ENCODE measurements at places on chromosomes 1 and 21. TPM values are rescaled to one million over a fixed set of nuclear protein-coding genes. Genes with fewer than 3 reads are reported as not detected.

GRCh38 chr1:228706305-228706704, 29.0 kb upstream of the RHOU start:
- no peak for DNase-seq

DNA sequence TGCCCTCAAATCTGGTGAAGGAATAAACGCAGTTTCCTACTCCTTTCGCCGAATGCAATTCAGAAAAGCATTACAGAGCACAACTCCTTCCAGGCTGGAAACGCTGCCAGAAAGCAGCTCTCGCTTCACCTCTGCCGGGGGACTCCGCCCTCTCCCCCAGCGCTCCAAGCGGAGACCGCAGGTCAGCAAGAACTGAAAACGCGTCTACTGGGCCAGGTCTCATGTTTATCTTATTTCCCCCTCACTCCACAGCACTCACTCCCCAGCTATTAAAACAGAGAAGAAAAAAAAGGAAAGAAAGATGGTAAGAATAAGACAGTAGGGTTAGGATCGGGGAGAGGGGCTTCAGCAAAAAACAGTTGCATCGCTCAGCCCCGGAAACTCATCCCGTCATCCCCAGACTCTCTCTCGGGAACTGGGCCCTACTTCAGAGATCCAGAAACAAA, 833 bp upstream of the RCOR3 start:
- peak; percentile 87 for DNase-seq

DNA sequence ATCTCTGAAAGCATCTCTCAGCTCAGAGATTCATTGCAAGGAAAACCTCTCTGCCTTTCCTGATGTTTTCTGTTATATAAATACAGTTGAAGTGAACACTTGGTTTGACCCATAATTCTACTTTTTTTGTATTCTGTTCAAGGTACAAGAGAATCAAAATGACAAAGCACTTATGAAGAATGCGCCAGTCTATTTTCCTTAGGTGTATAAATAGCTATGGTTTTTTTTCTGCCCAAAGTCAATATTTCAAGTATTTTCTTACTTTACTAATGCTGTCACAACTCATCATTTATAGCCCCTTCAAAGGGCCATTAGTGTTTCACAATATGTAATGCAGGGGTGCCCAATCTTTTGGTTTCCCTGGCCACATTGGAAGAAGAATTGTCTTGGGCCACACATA, 142.5 kb upstream of the C1orf105 start:
- DNase-seq, result no peak

DNA sequence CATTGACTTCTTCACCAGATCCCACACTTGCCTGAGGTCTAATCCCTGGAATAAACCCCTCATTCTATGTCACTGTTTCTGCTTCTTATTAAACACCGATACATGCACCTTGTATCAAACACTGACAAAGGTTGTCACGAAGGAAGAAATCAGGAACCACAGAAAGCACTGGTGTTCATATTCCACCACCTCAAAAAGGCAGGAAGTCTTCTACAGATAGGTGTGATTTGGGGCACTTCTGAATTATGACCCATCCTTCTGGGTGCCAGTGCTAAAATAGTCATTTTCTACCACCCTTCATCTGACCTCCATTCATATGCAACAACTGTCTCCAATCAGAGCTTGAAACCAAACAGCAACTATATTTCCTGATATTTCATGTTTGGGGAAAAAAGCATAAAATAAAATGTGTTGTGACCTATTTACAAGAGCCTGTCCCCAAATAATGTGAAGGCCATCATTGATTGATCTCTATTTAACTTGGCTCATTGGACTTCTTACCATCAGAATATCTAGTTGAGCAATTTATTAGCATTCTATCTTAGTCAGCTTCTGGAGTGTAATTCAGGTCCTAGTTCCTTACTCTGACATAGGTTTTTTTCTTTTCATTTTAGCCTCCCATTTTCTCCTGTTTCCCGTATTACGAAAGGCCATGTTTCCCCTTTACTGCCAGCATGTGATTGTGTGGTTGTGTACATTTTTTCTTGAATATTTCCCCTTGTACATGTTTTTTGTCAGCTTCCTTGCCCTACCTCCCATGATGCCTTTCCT, 43.1 kb downstream of the DUSP10 start:
- no peak for DNase-seq

DNA sequence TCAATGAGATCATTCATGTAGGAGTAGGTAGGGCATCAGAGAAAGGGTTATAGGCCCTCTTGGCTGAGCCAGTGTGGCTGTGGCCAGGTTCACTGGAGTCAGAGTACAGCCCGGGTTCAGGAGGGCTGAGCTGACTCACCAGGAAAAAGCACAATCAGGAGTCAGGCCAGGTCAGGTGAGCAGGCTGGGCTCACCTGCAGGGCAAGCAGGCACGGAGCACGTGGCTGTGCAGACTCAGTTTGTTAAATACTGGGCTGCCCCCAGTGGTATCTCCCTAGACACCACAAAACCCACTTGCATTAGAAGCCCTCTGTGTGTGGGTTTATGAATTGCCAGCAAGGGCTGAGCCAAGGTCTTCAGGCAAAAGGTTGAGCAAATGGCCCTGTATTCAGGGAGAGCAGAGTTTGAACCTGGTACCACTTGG, 122.1 kb upstream of the SERBP1 start:
- no peak for DNase-seq

DNA sequence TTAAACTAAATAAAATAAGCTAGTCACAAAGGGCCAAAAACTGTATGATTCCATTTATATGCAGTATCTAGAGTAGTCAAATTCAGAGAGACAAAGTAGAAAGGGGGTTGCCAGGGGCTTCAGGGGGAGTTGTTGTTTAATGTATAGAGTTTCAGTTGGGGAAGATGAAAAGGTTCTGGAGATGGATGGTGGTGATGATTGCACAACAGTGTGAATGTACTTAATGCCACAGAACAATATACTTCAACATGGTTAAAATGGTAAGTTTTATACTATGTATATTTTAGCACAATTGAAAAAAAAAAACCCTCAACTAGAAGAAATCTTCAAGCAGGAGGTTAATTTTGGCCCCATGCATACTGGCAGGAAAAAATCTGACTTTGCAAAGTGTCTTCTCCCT, 24.3 kb downstream of the VAV3 start:
- no peak for DNase-seq

- peak; percentile 75 for DNase-seq
Observed at GRCh38 chr1:159177272-159177907, 6.0 kb downstream of the CADM3 start.

DNA sequence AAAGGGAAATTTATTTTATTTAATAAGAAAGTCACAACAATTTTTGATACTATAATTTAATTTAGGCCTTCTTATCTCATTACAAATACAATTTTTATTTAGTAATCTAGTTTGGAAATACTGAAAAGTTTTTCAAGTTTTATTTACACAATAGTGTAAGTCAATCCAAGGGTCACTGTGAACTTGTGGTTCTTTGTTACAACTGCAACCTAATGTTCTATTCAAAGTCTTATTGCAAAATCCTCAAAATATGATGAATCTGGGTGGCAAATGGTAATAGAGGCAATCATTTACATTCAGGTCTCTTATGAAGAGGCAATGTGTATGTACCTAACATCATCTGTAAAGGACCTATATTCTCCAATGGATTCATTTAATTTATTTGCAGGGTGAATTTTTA, 421.2 kb downstream of the DPYD start:
- no peak for DNase-seq

DNA sequence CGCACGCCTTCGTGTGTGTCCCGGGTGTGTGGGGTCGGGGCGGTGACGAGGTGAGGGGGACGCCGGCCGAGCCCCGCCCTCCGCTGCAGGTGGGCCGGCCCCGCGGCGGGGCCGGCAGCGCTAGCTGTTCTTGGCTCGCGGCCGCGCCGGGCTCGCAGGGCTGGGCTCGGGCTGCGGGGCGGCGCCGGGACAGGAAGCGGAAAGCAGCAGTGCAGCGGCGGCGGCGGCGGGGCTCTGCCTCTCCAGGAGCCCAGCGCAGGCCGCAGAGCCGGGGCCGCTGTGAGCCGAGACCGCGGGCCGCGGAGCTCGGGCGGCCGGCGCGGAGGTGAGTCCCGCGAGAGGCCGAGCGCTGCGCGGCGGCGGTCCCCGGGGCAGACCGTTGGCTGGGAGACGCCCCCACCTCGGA, at the start of gene VANGL1:
VANGL1 (plus strand) TSS at position 209 of the 406 bp plus-strand sequence. CDS start 9,444 bp downstream, outside the sequence.
- DNase-seq, result peak; percentile 91

DNA sequence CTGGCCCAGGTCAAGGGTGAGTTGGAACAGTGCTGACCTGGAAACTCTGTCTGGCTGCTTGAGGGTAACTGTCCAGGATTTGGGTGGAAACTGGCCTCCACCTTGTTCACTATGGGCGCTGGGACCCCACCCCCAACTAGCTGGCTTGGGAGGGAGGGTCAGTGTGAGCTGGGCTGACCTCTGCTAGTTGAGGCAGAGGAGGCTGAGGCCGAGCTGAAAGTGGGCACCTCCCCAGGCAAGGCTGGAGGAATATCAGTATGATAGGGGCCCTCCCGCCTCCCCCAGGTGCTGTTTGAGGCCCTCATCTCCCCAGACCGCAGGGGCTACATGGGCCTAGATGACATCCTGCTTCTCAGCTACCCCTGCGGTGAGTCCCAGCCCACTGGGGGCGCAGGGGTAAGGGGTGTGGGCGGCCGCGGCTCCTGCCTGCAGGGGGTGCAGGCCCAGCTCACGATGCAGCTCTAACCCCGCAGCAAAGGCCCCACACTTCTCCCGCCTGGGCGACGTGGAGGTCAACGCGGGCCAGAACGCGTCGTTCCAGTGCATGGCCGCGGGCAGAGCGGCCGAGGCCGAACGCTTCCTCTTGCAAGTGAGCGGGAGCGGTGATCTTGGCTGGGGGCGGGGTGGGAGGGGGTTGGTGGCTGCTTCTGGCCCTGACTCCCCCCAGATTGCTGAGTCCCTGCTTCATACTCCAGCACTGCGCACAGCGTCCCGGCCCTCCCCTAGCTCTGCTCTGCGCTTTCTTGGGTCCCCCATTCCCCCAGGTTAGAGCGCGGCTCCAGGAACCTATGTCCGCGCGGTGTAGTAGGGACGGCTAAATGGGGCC, 22.9 kb downstream of the PTPRU start:
- DNase-seq, result no peak

DNA sequence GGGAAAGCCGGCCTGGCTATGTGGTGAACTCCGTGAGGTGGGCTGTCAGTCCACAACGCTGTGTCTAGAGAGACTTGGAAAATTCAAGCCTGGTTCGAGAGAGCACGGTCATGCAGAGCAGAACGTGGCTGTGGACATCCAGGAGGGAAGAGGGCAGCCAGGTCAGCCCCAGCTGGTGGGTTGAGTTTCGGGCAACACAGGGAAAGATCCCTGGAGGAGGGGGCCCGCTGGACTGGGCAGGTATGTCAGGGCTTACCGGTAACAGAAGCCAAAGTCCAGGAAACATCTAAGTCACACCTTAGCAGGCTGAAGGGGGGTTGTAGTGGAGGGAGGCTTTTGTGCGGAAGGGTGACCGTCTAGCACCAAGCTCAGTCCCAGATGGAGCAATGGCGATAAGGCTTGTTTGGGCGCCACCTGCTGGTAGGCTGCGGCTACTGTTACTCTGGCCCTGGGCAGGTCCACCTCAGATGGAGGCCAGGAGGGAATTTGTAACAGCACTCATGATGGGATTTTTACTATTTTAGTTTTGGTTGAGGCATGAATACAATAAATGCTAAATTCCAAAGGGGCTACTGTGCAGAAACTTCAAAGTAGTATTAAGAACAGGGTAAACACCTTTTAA, 143.3 kb upstream of the ZNF644 start:
- DNase-seq, result peak; percentile 81

DNA sequence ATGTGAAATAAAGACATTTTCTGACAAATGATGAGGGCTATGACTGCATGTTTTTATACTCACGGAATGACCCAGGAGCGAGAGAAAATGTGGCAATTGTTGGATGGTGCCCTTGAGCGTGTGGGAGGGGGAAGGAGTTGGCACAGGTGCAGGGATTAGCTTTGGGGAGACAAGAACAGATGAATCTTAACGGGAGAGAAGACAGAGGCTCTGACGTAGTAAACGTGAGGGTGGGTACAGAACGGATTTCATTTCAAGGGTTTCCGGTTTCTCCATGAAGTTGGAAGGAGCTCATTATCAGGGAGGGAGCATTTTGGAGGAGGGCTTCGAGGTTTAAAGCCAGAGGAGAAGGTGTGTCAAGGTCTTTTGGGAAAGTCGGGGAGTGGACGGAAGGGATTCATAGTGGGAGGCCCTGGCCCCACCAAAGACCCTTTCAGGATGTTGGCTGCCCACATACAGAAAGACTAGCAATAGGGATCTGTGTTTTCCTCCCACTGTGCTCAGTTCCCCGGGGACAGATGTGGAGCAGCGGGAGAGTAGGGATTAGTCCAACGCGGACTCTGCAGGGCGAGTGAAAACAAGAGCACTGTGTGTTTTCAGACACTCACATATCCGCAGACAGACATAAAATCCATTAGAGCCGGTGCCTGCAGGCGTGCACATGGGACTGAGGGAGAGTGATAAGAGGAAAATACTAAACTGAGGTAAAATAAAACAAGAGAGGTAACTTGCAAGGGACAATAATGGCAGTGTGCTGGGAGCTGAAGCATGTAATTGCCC, 584.1 kb downstream of the AJAP1 start:
- no peak for DNase-seq

DNA sequence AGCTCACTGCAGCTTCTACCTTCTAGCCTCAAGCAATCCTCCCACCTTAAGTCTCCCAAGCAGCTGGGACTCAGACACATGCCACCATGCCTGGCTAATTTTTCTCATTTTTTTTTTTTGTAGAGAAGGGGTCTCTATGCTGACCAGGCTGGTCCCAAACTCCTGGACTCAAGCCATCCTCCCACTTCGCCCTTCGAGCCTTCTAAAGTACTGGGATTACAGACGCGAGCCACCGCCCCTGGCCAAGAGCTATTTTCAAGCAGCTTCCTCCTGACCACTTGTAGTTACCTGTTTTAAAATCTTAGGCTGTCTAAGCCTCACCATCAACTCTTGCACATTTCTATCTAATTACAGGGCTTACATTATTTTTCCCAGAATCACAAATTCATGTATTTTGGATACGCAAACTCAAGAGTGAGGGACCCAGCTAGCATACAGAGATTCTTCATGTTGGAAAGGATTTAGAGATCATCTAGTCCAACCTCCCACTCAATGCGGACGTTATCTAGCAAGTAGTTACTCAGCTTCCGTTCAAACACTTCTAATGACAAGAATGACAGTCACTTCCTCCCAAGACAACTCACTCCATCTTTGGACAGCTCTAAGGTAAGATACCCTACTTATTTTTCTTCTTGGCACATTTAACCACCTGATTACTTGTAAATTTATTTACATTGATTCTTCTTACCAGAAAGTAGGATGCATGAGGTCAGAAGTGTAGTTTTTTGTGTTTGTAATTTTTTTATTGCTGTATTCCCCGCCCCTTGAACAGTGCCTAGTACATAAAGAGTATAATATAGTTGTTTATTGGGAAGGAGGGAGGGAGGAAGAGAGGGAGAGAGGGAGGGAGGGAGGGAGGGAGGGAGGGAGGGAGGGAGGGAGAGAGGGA, 65.4 kb downstream of the LUZP1 start:
- peak; percentile 77 for DNase-seq

- DNase-seq, result no peak
Observed at GRCh38 chr1:11661103-11661502, 2.9 kb upstream of the FBXO6 start.

GRCh38 chr21:26945916-26946675, 20.8 kb downstream of the ADAMTS5 start:
- no peak for DNase-seq

- no peak for DNase-seq
Observed at GRCh38 chr1:230753191-230753585, 6.0 kb downstream of the CAPN9 start.

AMY1B gene
- not detected for total RNA-seq

ACBD6 gene
- 58.7 TPM for total RNA-seq

LIN28A gene
- total RNA-seq, result 0.86 TPM

NPHS2 gene
- total RNA-seq, result not detected

NID1 gene
- total RNA-seq, result 5.8 TPM

Data from Daoy (cell line).